ENCODE measurements at places on chromosomes 6 and 20. TPM values are rescaled to one million over a fixed set of nuclear protein-coding genes. Genes with fewer than 3 reads are reported as not detected.

DNA sequence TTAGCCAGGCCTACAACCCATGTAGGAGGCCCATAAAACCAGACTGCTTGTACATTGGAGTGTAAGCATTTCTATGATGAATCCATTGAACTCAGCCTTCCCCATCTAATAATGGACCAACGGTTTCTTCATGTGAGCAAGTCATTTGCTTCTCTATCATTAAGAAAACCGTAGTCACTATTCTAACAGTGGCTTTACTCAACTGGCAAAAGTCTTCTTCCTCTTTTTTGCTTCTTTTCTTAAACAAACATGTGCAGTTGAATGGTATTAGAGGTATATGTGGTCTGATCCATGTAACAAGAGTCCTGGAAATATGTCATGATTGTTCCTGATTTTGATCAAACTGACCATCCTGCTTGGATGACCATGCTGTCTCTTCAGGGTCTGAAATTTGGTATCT lies 132.4 kb upstream of the STXBP5 start:
- no peak for DNase-seq

DNA sequence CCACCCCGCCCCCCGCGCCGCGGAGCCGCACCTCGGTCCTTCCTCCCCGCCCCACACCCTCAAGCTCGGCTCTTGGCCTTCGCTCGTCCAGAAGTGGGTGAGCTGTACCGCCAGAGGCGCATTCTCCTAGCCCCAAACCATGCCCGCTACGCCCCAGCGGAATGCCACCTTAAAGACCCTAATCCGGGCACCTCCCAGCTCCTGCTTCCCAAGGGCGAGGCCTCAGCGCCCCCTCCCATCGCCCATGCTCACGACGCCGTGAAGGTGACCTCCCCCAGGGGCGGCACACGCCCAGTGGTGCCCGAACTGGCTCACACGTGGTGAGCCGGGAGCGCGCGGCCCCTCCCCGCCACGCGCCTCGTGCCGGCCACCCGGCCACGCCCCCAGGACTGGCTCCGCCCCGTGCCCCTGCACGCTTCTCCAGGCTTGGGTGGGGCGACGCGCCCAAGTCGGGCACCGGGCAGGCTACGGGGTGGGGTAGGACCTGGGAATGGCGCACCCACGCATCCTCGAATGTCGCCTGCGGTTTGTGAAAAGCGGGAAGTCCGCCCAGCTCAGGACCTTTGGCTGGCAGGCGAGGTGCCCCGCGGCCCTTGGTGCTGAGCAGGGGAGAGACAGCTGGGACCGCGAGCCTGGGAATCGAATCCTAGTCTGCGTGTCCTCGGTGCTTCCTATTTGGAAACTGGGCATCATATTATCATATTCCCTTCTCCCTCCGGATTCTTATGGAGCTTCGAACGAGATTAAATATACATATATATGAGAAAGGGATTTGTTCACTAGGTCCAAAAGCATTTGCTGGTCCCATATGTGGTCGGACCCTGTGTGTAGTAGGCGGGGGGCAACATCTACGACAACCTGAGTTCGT lies 941 bp upstream of the SOX12 start:
- DNase-seq = peak; percentile 83

DNA sequence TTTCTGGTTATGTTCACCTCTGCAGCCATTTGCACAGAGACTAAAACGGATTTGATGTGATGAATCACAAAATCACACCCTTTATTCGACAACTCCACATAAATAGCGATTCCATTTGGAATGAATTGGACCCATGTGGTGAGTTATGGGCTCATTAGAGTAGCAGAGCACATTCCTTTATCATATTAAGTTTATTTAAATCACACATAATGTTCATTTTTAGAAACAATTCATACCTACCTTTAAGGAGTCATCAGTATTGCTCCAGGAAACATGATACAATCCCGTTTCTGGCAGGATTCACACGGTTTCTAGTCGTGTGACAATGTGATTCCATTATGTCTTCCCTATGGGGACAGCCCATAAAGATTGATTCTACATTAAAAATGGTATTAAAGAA lies 303.5 kb downstream of the CDH4 start:
- no peak for DNase-seq

GRCh38 chr6:45305546-45305945 lies 22.6 kb upstream of the RUNX2 start:
- DNase-seq = no peak

DNA sequence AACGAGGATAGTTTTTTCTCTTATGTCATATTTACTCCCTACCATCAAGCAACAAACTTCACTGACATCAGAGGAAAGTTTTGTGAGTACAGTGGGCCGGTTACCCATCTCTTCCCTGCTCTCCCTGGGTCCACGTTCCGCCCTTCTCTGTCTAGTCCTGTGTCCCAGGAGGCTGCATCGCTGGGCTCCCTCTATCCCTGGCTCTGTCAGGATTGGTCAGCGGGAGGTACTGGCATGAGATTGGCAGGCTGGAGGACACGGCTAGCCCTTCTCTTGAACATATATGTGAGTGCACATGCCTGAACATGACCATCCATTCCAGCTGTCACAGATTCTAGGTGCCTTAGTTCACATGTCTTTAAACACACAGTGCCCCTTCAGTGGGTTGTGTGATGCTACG lies 30.3 kb upstream of the TMEM181 start:
- DNase-seq = no peak

Gene OTOR
- total RNA-seq = not detected

Gene HLA-DMB
- total RNA-seq = 1.7 TPM

Gene R3HDML
- not detected for total RNA-seq

Gene BCLAF1
- total RNA-seq = 116 TPM

Gene RAET1L
- not detected for total RNA-seq
